ENCODE measurements at places on chromosomes 2 and 18. TPM values are rescaled to one million over a fixed set of nuclear protein-coding genes. Genes with fewer than 3 reads are reported as not detected.

GFPT1 gene
- total RNA-seq, result 39.3 TPM

CIB4 gene
- total RNA-seq, result not detected

STPG4 gene
- 1.3 TPM for total RNA-seq

FSHR gene
- total RNA-seq, result not detected

PRKAG3 gene
- total RNA-seq, result not detected

MYCN gene
- 43.8 TPM for total RNA-seq

COLEC11 gene
- not detected for total RNA-seq

LIMS4 gene
- 0.47 TPM for total RNA-seq

CAPN10 gene
- total RNA-seq, result 67.1 TPM

Data from glutamatergic neuron (in vitro differentiated cells).